CD4-positive, alpha-beta memory T cell (primary cell): ENCODE measurements at places on chromosomes 5 and 9.

GRCh38 chr5:64331597-64332277, 166.1 kb downstream of the RNF180 start:
- H3K4me1 ChIP-seq = no peaks in the 10 kb centered on the region
- DNase-seq = no peak
- H3K4me3 ChIP-seq = no peak overlapping the region
- no peaks in the 10 kb centered on the region for H3K27me3 ChIP-seq
- no peak overlapping the region for H3K27ac ChIP-seq

DNA sequence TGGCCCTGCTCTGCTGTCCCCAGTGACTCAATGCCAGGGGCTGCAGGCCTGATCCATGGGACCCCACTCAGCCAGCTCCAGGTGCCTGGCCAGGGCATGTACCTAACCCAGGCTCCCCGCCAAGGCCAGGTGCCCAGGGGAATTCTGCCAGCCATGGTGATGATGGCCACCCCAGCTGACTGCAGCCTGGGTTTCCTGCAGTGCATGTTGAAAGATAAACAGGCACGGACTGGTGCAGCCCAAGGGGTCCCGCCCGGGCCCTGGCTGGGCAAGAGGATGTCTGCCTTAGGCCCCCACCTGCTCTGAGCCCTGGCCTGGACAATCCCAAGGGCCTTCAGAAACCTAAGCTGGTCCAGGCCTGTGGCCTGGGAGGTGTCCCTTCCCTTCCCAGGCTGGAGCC, 1.2 kb downstream of the ABCA2 start:
- no peaks in the 10 kb centered on the region for H3K36me3 ChIP-seq
- no peak for DNase-seq
- no peak overlapping the region for H3K27ac ChIP-seq
- H3K4me1 ChIP-seq = peaks cover 59% of the 10 kb centered on the region
- no peak overlapping the region for H3K4me3 ChIP-seq
- no peaks in the 10 kb centered on the region for H3K27me3 ChIP-seq

DNA sequence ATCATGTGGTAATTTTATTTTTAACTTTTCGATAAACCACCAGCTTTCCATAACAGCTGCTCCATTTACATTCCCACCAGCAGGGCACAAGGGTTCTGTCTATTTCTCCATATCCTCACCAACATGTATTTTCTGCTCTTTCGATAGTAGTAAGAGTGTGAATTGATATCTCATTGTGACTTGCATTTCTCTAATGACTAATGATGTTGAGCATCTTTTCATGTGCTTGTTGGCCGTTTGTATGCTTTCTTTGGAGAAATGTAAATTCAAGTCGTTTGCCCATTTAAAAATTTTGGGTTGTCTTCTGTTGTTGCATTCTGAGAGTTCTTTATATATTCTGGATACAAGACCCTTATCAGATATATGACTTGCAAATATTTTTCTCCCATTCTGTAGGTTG, 45.9 kb downstream of the PSD2 start:
- no peak overlapping the region for H3K27ac ChIP-seq
- no peaks in the 10 kb centered on the region for H3K36me3 ChIP-seq
- peaks cover 6% of the 10 kb centered on the region for H3K27me3 ChIP-seq
- H3K4me1 ChIP-seq = no peaks in the 10 kb centered on the region
- no peak for DNase-seq

DNA sequence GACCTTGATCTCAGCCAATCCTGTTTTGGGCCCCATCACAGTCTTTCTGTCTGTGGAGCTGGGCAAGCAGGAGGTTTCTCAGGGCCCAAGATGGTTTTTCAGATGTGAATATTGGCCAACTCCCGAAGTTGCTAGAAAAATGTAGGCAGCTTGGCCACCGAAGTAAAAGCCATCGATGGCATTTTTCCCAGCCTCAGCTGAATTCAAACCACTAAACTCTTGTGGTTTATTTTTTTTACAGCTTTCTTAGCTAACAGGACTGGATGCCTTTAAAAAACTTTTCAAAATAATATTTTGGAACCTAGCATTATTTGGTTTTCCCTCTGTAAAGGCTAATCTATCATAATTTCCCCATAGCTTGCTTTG, 102.5 kb upstream of the ERCC6L2 start:
- no peaks in the 10 kb centered on the region for H3K27me3 ChIP-seq
- H3K4me1 ChIP-seq = no peaks in the 10 kb centered on the region
- no peak overlapping the region for H3K4me3 ChIP-seq

DNA sequence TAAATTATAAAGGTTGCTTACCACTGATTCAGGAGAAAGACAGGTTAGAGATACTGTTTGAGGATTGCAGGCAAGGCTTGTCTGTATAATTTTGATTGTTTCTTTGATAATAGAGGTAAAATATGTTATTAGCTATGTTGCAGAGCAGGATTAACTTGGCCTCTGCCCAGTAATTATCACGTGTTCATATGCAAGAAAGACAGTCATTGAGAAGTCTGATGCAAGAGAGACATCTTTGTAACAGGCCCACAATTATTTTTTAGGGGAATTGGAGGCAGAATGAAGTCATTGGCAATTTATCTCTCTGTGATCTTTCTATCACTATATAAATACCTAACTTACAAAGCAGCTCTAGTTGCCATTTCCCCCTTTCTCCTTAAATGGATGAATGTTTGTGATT, 46.0 kb downstream of the SLC44A1 start:
- no peak for DNase-seq
- no peaks in the 10 kb centered on the region for H3K4me1 ChIP-seq
- H3K36me3 ChIP-seq = no peaks in the 10 kb centered on the region
- H3K27me3 ChIP-seq = no peaks in the 10 kb centered on the region
- no peak overlapping the region for H3K4me3 ChIP-seq
- H3K27ac ChIP-seq = no peak overlapping the region

GRCh38 chr9:111586378-111586777, 13.1 kb downstream of the PTGR1 start:
- no peak for DNase-seq
- H3K4me3 ChIP-seq = no peak overlapping the region
- H3K27ac ChIP-seq = no peak overlapping the region
- H3K4me1 ChIP-seq = no peaks in the 10 kb centered on the region
- H3K36me3 ChIP-seq = no peaks in the 10 kb centered on the region
- no peaks in the 10 kb centered on the region for H3K27me3 ChIP-seq

GRCh38 chr9:132632413-132633129, 37.2 kb downstream of the DDX31 start:
- peaks cover 22% of the 10 kb centered on the region for H3K36me3 ChIP-seq
- DNase-seq = no peak
- H3K27ac ChIP-seq = no peak overlapping the region
- no peaks in the 10 kb centered on the region for H3K27me3 ChIP-seq
- no peaks in the 10 kb centered on the region for H3K4me1 ChIP-seq

DNA sequence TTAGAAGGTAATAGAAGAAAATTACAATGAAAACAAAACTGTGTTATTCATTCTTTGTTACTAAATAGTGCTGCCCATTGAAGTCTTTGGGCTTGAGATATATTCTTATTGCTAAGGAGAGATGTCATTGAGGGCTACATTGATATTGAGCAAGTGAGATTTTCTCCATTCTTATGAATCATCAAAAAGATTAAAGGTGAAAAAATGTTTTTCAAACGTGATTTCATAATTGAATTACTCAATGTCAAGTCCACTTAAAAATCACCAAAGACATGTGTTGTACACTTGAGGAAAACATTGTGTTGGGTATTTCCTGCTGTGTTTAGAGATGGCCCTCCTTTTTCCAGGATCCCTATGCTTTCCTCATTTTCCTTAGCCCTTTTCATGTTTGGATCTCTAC, 448.1 kb downstream of the NFIB start:
- no peaks in the 10 kb centered on the region for H3K36me3 ChIP-seq
- no peaks in the 10 kb centered on the region for H3K4me1 ChIP-seq
- no peak for DNase-seq
- no peak overlapping the region for H3K27ac ChIP-seq
- no peak overlapping the region for H3K4me3 ChIP-seq
- H3K27me3 ChIP-seq = no peaks in the 10 kb centered on the region
